ENCODE measurements at places on chromosomes 5 and 9.

- DNase-seq = no peak
Observed at GRCh38 chr5:80067016-80067415, 31.9 kb downstream of the THBS4 start.

GRCh38 chr5:43044181-43044914 is 4.2 kb upstream of the ANXA2R start:
- DNase-seq = no peak

GRCh38 chr5:108669462-108669861 is 78.2 kb upstream of the FER start:
- no peak for DNase-seq

- DNase-seq = no peak
Observed at GRCh38 chr9:69995846-69996245, 47.8 kb upstream of the MAMDC2 start.

GRCh38 chr5:56130664-56131063 is 102.5 kb downstream of the ANKRD55 start:
- DNase-seq = no peak
